Mesothelial cell of epicardium (in vitro differentiated cells): ENCODE measurements at places on chromosomes 3 and 15.

DNA sequence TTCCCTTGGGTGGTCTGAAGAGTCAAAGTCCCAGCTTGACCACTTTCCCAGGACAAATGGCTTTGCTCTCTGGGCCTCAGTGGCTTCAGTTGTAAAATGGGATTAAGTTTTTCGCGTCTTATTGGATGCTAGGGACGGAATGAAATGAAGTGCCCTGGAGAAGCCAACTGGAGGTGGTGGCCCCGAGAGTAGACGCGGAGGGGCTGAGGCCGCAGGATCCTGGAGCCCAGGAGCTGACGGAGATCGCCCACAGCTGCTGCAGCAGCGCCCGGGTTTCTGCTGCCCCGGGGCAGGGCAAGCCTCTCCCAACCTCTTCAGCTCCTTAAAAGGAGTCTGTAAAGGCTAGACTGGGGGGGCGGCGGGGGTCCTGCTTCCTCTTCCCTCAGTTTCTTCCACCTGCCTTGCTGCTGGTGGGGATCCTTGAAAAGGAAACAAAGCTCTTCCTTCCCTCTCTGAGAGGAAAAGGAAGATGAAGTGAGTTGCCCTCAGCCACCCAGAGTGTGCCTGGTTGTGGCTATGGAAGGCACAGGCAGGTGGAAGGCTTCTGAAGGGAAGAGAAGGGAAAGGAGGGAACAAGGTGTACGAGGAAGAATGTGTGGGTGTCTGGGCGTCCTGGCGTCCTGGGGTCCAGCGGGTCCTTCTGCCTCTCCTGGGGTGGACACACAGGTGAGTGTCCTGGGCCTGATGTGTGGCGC lies 967 bp upstream of the BNC1 start:
- DNase-seq = no peak

- no peak for DNase-seq
Observed at GRCh38 chr15:60328852-60329443, 68.8 kb downstream of the ANXA2 start.

- no peak for DNase-seq
Observed at GRCh38 chr15:46409841-46410301, 775.0 kb downstream of the SQOR start.

DNA sequence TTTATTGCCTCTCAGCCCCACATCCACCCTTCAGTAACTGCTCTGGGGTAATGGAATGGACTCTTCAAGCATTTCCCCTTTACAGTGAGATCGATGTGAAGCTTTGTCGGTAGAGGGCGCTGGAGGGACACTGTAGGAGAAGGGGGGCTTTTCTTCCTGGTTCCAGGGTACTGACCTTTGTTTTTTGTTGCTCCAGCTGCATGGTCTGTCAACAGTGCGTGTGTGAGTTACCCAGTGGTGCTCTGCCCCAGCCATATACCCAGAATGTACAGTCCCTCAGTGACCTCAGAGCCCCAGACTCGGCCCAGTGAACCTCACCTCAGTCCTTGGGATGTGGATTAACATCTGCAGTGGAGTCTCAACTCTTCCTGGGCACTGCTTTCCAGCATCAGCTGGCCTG lies 180.3 kb upstream of the TSC22D2 start:
- DNase-seq = peak; percentile 45

DNA sequence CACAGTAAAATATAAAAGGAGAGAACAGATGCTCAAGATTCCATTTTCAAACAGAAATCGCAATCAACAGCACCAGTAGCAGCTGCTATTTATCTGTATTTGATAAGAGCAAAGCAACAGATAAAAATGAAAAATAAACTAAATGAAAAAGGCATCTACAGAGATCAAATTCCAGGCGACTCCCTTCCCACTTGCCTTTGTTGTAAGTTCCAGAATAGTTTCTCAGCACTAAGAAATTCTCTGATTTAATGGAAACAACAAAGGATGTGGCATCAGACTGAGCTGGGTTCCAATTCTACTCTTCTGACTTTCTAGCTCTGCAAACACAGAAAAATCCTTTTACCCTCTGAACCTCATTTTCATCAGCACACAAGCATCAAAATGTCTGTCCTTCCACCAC lies 110.8 kb upstream of the MME start:
- DNase-seq = no peak

DNA sequence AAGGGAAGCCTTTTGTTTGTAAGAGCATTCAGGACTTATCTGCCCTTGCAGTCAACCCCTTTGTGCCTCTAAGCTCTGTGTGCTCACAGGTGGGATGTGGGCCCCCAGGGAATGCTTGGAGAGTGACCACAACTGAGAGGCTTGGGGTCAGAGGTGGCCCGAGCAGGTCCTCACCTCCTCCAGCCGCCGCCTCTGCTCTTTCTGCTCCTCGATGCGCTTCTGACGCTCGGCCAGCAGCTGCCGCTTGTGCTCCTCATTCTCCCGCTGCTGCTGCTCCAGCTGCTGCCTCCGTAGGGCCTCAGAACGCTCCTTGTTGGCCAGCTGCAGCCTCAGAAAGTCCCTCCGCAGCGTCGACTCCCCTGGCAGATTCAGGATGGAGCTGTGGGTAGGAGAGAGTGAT lies 130.8 kb upstream of the SLC2A2 start:
- DNase-seq = no peak

DNA sequence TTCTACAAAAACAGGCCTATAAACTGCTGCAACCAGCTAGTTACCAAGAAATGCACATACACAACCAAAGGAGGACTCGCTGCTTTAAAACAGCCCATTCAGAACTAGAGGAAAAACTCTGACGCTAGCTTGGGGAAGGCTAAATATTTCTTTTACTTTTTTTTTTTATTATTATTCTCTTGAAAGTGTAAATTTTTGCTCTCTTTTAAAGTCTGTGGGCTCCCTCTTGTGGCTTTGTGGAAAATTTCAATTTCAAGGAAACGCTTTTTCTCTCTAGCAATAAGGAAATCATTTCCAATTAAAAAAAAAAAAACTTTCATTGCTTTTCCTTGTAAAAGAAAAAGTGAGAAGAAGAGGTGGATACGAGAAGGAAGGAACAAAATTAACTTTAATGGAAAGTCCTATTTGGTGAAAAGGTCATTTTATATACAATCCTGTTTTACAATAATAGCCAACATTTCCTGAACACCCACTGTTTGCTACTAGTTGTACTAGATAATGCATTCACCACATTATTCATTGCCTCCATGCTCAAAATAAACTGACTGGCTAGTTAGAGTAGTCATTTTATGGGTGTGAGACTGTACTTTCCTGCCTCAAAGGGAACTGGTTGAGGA lies 51.2 kb upstream of the SAMMSON start:
- no peak for DNase-seq

- DNase-seq = no peak
Observed at GRCh38 chr3:65944252-65944651, 94.5 kb downstream of the MAGI1 start.

- DNase-seq = no peak
Observed at GRCh38 chr15:58515807-58516206, 84.0 kb downstream of the LIPC start.

GRCh38 chr3:40580494-40581091 lies 55.8 kb downstream of the ZNF621 start:
- peak; percentile 46 for DNase-seq

DNA sequence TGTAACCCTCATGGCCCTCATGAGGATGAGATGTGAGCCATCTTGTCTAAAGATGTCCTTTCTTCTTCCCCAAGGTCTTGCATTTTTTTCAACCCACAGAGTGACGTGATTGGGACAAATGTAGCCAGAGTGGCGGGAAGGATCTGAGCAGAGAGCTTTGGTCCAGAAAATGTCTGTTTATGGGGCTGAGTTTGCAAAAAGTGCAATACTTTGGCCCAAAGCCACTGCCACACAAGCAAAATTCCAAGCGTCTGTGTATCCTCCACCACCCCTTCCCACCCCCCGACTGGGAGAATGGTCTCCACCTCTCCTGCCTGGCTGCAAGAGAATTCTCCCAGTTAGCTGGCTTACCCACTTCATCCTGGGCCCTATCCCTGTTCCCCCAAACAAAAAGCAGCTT lies 246.9 kb upstream of the LRIG1 start:
- no peak for DNase-seq

GRCh38 chr15:59371458-59372351 lies 966 bp downstream of the MYO1E start:
- DNase-seq = peak; percentile 40

DNA sequence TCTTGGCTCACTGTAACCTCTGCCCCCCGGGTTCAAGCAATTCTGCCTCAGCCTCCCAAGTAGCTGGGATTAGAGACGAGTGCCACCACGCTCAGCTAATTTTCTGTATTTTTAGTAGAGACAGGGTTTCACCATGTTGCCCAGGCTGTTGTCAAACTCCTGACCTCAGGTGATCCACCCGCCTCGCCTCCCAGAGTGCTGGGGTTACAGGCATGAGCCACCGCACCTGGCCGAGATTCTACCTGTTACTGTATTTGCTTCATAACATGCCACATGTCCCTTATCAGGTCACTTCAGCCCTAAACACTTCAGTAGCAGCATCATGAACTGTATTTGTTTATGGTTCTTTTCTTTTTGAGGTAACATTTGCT lies 7.5 kb upstream of the LCTL start:
- DNase-seq = no peak

DNA sequence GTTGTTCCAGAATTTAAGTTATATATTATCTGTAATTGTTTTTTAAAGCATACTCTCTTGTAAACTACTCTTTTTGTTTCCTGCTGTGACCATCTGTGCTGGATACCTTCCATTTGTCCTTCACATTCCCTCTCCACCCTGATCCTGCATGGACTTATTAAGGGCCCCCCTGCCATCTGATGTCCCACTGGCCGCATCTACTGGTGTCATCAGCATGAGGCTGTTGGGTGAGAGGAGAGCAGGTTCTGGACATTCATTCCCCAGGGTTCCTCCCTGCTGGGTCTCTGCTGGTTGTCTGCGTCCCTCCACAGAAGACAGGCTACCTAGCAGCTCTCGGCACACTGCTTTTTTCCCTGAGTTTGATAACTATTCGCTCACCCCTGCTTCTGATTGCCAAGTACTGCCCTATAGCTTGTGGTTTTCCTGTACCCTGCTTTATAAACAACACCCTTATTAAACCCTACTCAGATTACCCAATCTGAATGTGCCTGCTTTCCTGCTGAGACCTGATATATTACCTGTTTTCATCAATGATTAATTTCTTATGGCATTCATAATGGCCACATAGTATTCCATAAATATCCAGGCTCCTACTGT lies 7.7 kb downstream of the CMTM8 start:
- DNase-seq = no peak

DNA sequence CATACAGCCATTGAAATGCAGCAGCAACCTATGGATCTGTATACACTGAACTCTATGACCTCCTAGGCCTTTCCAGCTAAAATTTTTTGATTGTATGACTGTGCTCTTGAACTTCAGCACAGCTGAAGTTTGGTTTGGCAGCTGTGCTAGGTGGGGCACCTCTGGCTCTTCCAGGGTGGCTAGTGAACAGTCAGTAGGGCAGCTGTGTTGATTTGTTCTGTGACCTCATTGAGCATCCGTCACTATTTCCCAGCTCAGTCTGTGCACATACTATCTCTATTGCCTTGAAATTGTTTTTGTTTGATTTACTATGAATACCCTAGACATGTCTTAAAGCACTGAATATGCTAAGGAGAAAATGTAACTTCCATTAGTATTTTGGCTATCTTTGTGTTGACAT lies 363.2 kb upstream of the NAALADL2 start:
- DNase-seq = no peak

DNA sequence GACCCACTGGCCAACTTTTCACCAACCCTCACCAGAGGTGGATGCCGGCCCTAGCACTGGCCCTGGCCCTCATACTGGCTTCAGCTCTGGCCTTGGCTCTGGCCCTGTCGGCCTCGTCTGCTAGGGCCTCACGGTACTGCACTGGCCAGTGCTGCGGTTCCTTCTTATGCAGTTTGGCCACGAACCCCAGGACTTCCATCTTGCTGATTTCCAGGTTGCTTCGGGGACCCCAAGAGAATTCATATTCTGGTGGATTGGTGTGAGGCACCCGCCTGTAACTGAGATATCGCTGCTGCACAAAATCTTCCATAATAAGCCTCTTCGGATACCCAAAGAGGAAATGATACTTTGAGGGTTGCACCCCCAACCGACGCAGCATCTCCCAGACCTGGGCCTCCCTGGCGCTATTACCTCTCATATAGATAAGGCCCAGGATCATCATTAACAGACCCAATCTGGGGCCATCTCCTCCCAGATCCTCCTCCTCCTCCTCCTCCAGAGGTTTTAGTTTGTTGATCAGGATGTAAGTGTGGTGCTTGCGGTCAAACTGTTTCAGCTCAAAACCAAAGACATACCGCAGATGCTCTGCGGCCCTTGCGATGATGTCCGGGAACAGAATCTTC lies 883 bp downstream of the MAGEF1 start:
- DNase-seq = peak; percentile 37

GRCh38 chr15:49191892-49192291 lies 21.8 kb downstream of the GALK2 start:
- no peak for DNase-seq

DNA sequence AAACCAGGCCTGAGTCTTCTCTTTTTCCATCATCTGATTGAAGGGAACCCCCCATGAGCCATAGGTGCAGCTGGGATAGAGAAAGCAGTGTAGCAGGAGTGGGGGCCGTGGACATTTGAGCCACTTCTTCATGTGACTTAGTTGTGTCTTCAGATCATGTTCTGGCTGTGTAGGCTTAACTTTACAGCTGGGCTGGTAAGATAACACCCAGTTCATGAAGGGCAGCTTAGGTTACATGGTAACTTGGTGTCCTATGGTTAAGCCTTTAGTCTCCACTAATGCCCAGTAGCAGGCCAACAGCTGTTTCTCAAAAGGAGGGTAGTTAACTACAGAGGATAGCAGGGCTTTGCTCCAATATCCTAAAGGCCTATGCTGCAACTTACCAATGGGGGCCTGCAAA lies 11.4 kb upstream of the SNRPN start:
- no peak for DNase-seq

- DNase-seq = no peak
Observed at GRCh38 chr3:141454906-141455602, 31.8 kb upstream of the RASA2 start.

- DNase-seq = peak; percentile 48
Observed at GRCh38 chr3:61315871-61316270, 64.6 kb upstream of the FHIT start.

DNA sequence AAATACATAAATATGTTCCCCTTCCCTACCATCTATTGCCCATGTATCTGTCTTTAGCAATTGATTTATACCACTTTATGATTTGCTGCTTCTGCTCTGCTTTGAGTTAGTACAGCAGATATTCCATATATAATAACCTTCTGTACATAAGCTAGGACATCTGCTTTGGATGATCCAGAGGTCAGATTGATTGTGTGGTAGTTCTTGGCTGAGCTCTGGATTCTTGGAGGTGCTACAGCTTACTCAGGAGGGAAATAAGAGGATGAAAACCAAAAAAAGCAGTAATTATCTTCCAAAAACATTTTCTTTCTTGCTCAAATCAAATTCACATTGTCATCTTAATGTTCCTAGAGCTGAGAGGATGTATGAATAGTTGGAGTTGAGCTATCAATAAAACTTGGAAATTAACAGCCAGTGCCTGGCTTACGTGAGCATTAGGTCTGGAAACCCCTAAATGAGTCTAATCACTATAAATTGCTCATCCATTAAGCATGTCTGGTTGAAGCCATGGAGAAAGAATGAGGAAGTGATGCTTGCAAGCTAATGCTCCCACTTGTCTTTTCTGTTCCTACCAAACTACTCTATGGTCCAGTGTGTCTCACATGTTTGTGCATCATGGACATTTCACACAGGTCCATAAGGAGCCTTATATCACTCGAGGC lies 36.3 kb upstream of the TMEM42 start:
- DNase-seq = no peak

GRCh38 chr3:4850211-4850927 lies 128.9 kb upstream of the BHLHE40 start:
- no peak for DNase-seq

GRCh38 chr3:32850226-32850625 lies 32.4 kb downstream of the TRIM71 start:
- DNase-seq = no peak

- DNase-seq = no peak
Observed at GRCh38 chr3:182692695-182693094, 100.6 kb upstream of the ATP11B start.
